Urothelium cell line (cell line): ENCODE measurements at places on chromosomes 6 and 20.
A peak's percentile ranks its signal among the peaks of the same experiment; 100 is the strongest.

- DNase-seq, result no peak
Measured at GRCh38 chr6:119986934-119987549, 637.5 kb upstream of the MAN1A1 start.

DNA sequence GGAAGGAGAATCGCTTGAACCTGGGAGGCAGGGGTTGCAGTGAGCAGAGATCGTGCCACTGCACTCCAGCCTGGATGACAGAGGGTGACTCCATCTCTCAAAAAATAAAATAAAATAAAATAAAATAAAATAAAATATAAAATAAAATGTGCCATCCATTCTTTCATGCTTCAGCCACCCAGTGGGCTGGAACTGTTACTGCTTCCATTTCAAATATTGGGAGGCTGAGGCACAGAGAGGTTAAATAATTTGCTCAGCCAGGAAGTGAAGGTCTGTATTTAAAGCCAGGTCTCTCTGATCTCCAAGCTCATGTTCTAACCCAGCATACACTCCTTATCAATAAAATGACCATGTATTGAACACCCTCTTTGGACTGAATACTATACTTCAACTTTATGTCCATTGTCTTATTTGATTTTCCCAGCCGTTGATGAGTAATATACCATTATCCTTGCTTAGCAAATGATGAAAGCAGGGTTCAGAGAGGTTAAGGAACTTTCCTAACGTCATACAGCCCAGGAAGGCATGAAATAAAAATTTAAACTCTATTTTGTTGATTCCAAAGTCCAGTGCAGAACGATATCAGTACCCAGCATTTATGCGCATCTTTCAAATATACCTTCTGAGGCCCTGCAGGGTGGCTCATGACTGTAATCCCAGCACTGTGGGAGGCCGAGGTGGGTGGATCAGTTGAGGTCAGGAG, 25.8 kb upstream of the SLC9A8 start:
- no peak for DNase-seq

DNA sequence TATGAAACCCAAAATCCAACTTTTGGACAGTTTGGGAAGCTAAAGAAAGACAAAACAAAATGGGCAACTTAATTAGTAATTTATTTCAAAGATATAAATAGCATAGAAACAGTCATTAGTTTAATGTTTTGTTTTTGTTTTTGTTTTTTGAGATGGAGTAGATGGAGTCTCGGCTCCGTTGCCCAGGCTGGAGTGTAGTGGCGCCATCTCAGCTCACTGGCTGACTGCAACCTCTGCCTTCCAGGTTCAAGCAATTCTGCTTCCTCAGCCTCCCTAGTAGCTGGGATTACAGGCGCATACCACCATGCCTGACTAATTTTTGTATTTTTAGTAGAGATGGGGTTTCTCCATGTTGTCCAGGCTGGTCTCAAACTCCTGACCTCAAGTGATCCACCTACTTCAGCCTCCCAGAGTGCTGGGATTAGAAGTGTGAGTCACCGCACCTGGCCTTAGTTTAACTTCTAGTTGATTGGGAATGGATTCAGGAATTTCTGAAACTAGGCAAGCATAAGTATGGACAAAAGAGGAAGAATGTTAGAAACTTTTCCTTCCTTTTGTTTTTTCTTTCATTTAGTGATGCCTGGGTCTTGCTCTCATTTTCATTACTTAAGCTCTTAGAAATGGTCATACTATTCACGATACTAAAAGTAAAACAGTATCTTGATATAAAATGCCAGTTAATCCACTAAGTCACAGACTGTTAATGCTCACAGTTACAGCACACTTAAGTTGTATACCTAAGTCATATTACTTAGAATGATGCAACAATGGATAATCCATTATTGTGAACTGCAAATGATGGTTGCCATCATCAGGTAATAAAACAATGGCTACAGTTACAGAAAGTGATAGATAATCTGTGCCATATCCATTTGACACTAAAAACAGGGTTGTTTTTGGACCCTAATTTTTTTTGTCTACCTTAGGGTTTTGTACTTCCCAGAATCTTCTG, 8.2 kb downstream of the SENP6 start:
- no peak for DNase-seq

- no peak for DNase-seq
Measured at GRCh38 chr20:51340451-51340840, 202.1 kb downstream of the NFATC2 start.

DNA sequence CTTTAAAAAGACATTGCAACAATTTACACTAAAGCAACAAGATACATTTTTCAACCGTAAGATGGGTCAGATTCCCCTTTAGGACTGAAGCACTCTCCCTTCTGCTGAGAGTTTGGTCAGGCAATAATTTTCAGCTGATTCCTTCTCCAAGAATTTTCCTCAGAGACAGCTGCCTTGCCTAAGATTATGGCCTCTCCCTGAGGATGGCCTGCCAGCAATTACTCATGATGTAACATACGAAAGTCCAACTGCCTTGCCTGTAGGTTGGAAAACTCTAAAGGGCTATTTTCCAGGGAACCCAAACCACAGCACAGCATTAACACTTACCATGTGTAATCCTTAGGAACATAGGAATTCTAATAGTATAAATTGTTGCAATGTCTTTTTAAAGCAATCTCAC, 229.1 kb upstream of the FLRT3 start:
- no peak for DNase-seq

DNA sequence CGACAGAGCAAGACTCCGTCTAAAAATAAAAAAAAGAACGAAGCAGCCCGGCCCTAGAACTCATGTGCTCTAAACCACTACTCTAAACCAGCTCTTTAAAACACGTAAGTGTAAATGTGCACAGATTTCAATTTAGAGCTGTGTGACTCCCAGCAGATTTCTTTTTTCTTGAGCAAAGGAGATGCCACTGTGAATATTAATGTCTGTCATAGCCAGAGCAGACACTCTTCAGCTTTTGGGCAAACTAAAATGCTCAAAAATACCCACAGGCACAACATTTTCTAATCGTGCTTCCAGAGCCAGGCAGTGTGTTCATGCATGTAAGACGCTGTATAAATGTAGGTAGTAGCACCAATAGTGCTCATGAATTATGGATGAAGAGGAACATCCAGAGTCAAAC, 218.9 kb upstream of the PLCB4 start:
- no peak for DNase-seq

DNA sequence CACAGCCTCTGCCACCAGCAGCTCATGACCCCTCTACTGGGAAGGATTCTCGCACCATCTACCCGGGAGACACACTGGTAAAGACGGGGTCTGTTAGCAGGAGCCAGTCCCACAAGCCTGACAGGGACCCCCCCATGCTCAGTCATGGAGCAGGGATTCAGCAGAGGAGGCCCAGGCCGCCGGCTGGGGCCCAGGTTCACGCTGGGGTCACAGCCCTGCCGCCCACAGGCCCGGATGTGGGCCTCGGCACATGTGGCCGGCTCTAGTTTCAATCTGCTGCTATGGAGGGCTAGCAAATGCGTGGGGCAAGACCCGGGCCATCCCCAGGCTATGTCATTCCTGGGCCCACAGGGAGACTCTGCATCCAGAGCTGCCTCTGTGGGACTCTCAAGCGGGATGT, 25.1 kb downstream of the PXDC1 start:
- DNase-seq, result no peak

GRCh38 chr6:52416629-52417151, 3.5 kb upstream of the EFHC1 start:
- peak; percentile 71 for DNase-seq

DNA sequence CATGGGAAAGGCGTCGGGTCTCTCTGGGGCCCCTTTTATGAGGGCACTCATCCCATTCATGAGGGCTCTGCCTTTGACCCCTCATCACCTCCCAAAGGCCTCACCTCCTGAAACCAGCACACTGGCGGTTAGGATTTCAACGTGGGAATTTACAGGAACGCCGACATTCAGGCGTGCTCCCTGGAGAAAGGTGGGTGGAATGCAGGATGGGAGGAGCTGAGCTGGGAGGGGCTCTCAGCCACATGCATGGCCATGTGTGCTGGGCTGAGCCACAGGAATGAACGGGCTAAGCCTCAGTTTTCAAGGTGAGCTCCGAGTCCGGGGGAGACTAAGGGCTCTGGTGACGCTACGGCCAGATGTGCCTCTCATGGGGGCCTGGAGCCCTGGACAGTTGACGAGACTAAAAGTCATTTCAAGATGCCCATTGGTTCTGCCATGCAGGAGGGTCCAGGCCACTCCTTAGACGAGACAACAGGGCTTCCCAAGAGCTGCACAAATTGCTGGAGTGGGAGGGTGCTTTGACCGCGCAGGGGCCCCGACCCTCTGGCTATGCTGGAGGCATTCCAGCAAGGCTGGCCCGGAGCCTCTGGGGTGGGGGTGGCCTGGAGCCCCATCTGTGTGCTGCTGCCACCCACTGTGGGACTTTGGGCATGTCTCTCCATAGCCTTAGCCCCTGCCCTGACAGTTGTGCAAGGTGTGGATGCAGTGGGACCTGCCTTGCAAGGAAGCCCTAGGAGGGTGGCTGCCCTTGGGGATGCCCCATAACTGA, 3.8 kb upstream of the ARFGAP1 start:
- peak; percentile 84 for DNase-seq

- DNase-seq, result no peak
Measured at GRCh38 chr6:155093430-155093829, 98.3 kb downstream of the TIAM2 start.

DNA sequence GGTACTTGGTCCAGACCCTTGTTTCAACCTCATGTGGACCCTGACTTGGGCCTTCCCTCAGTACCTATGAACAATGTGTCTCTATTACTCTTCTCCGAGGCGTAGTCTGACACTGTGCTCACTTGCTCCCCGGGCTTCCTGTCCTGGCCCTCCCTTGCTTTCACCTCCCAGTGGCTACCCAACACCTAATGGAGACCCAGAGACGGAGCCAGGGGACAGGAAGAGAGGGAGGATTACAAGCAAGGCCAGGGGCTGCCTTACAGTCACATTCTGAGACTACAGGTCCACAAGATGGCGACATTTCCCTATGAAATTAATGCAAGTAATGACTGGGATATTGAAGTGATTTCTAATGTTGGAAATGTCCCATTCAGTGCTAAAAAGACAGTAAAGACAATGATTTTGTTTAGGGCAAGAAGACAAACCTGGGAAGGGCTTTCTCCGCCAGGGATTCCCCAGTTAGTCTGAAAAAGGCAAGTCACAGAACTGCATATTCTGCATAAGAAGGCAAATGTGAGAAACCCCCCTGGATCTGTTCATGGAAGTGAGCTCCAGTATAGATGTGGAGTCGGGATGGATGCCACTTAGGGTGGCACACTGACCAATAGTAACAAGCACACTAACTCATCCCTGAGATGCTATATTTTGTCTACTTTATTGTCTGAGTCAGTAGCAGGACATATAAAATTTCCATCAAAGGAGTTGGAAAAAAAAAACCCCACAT, 44.0 kb upstream of the ZBTB24 start:
- peak; percentile 47 for DNase-seq

- DNase-seq, result peak; percentile 53
Measured at GRCh38 chr20:17856024-17856564, 112.5 kb downstream of the SNX5 start.

GRCh38 chr6:11672669-11673068, 105.9 kb downstream of the ADTRP start:
- no peak for DNase-seq

DNA sequence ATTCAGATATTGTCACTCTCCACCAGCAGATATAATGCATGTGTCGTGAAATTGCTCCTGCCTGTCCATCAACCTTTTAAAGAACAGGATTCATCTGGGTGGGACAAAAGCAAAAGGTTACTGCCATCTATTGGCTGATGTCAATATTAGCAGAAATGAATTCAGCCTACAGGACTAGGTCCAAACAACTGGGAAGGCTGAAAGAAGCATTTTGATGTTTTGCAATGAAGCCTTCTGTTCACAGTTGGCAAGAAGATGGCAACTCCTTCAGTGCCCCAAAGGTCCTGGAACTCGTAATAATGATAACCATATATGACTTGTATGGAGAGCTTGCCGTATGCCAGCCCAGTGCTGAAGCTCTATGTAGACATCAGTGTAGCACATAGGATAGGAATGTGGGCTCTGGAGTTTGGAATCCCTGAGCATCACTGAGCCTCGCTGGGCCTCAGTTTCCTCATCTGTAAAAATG, 7.5 kb downstream of the BCAS1 start:
- DNase-seq, result peak; percentile 76

- no peak for DNase-seq
Measured at GRCh38 chr20:58634521-58635278, 16.4 kb upstream of the STX16 start.

DNA sequence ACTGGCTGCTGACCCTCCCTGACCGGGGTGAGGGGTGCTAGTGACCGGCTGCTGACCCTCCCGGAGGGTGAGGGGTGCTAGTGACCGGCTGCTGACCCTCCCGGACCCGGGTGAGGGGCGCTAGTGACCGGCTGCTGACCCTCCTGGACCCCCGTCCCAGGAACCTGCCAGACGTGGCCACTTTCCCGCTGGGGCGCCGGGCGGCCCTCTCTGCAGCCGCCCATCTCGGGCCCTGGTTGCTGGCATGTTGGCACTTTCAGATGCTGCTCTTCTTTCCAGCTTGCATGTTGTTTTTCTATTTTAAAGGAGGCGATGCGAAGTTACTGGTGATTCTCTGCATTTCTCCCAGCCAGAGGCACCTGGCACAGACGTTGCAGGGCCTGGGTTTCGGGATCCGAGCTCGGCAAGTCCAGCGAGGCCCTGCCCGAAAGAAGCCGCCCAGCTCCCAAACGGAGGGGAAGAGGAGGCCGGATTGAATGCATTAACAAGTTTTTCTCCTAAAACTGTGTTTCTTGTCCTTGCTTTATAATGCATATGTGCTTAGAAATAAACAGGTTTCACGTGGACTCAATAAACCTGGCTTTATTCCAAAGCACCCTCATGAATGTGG, 34.4 kb downstream of the FRMD1 start:
- DNase-seq, result no peak

DNA sequence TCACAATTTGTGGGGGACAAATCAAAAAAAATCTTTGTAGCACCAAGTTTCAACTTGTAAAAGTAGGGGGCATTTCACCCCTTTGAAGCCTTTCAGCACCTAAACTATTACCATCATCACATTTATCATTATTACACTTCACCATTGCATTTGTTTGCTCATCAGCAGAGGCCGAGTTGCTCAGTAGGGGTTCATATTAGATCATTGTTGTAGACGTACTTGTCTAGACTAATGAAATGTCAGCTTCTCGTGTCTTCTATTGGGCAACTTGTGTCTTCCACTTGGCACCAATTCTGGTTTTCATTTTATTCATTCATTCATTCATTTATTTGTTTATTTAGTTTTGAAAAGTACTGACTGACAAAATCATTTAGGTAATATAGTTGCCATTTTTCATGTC, 338.3 kb upstream of the KCNQ5 start:
- no peak for DNase-seq

- no peak for DNase-seq
Measured at GRCh38 chr6:162674452-162674851, 53.1 kb downstream of the PRKN start.

DNA sequence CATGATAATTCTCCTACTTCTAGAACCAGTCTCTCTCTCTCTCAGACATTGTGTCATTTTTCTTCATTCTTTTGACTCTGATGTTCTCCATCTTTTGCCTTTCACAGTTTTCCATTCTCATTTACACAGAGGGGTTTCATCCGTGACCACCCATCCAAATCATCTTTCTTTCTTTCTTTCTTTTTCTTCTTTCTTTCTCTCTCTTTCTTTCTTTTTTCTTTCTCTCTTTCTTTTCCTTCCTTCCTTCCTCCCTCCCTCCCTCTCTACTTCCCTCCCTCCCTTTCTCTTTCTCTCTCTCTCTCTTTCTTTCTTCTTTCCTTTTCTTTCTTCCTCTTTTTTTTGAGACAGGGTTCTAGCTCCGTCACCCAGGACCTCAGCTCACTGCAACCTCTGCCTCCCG, 19.9 kb upstream of the SASH1 start:
- DNase-seq, result no peak
